ENCODE measurements at places on chromosomes 16 and 17. TPM values are rescaled to one million over a fixed set of nuclear protein-coding genes. Genes with fewer than 3 reads are reported as not detected.

Gene PRR35
- 0.16 TPM for polyA plus RNA-seq

Gene TEX19
- not detected for polyA plus RNA-seq

Gene OR1A1
- not detected for polyA plus RNA-seq

Gene SLFN14
- polyA plus RNA-seq: 0.36 TPM

Gene SLC12A3
- not detected for polyA plus RNA-seq

Gene ZFPM1
- polyA plus RNA-seq: 0.74 TPM

Gene ARL5C
- polyA plus RNA-seq: not detected

Gene METTL22
- 12.1 TPM for polyA plus RNA-seq

Gene OR2C1
- polyA plus RNA-seq: 0.70 TPM

Gene STX4
- polyA plus RNA-seq: 39.6 TPM

Gene NF1
- 28.4 TPM for polyA plus RNA-seq

Gene ACSM2A
- 0.15 TPM for polyA plus RNA-seq

Gene ACSM5
- not detected for polyA plus RNA-seq

Gene IQCK
- polyA plus RNA-seq: 14.0 TPM

Gene OMG
- not detected for polyA plus RNA-seq

Gene PRR14
- 38.1 TPM for polyA plus RNA-seq

Gene AANAT
- polyA plus RNA-seq: not detected

Gene MPV17L
- 1.3 TPM for polyA plus RNA-seq

Gene TNRC6C
- 9.1 TPM for polyA plus RNA-seq

Gene MT4
- not detected for polyA plus RNA-seq

Gene MYH3
- polyA plus RNA-seq: 14,109 TPM

Gene SIAH1
- not detected for polyA plus RNA-seq

Gene SCGB1C2
- not detected for polyA plus RNA-seq

Gene SULT1A4
- 5.9 TPM for polyA plus RNA-seq

Gene ASPA
- 3.2 TPM for polyA plus RNA-seq

Gene CRLF3
- 13.9 TPM for polyA plus RNA-seq

Gene KRT17
- 321 TPM for polyA plus RNA-seq

Gene GPR139
- polyA plus RNA-seq: not detected

Gene GPR142
- not detected for polyA plus RNA-seq

Gene FN3KRP
- polyA plus RNA-seq: 28.3 TPM

Gene ITGAD
- 0.19 TPM for polyA plus RNA-seq

Gene RHBDL1
- polyA plus RNA-seq: 1.2 TPM

Gene NTN3
- polyA plus RNA-seq: 4.5 TPM

Gene CMTM2
- 0.34 TPM for polyA plus RNA-seq

Gene KRTAP4-8
- not detected for polyA plus RNA-seq

Gene PYDC1
- 1.2 TPM for polyA plus RNA-seq

Gene CLEC18A
- not detected for polyA plus RNA-seq

Gene C1QL1
- 4.3 TPM for polyA plus RNA-seq

Gene NPIPA2
- not detected for polyA plus RNA-seq

Gene KRT9
- polyA plus RNA-seq: not detected

Gene MYLK3
- polyA plus RNA-seq: 17.6 TPM

Gene ABCA3
- polyA plus RNA-seq: 15.0 TPM

Gene SERPINF2
- polyA plus RNA-seq: 1.7 TPM

Gene TOX3
- polyA plus RNA-seq: 2.5 TPM

Gene NOMO2
- polyA plus RNA-seq: 60.9 TPM

Gene KRT33A
- polyA plus RNA-seq: not detected

Gene CBFA2T3
- polyA plus RNA-seq: 15.0 TPM

Gene EDC4
- polyA plus RNA-seq: 83.4 TPM
